Activated CD4-positive, alpha-beta T cell treated with anti-CD3 and anti-CD28 coated beads, Interleukin-2, amount 50 U/mL, for 24 hours (primary cell): ENCODE measurements at places on chromosomes 11 and 22.

GRCh38 chr11:61512435-61512834, 3.9 kb downstream of the LRRC10B start:
- no peak for DNase-seq

- no peak for DNase-seq
These were observed 58.1 kb downstream of the GGTLC2 start for GRCh38 chr22:22702237-22703202.

- DNase-seq: no peak
These were observed 10.1 kb downstream of the ATP5MG start for GRCh38 chr11:118411530-118411929.

DNA sequence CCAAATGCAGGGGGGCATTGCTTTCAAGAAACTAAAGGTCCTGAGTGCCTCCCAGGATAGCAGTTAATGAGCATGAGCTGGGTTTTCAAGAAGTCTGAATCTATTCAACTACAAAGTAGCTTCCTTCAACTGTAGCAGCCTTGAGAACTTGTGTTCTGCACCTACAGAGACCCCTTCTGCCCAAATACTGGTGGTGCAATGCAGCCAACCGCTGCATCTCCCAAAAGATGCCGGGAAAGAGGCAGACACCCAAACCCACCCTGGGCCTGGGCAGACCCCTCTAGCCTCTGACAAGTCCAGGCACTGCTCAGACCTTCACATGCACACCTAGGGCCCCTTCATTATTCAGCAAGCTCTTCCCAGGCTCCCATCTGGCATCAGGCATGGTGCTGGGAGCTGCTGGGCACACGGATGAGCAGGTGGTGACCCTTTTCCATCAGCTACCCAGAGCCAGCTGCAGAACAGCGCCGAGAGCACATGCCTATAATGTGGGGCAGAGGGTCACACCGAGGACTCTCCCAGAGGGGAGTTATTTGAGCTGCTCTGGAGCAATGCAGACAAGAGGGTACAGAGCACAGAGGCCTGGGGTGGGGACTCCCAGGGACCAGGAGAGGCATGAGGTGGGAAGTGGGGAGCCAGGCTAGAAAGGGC, 44.9 kb upstream of the ETS1 start:
- DNase-seq: no peak

DNA sequence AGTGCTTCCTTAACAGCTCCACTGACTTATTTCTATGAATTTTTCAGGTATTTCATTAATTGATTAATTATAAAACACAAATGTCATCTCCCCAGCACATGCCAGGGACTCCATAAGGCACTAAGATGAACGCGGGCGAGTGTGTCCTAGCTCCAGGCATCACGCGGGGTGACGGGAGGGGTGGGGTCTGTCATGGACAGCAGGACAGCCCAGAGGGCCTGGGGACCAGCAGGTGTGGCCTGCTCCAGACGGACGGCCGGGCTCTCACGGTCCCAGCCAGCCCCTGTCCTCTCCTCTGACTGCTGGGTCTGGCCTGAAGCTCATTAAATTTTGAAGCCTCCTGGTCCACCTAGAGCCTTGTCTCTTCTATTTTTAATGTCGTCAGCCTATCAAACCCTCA, 531.1 kb downstream of the BRD1 start:
- DNase-seq: no peak

DNA sequence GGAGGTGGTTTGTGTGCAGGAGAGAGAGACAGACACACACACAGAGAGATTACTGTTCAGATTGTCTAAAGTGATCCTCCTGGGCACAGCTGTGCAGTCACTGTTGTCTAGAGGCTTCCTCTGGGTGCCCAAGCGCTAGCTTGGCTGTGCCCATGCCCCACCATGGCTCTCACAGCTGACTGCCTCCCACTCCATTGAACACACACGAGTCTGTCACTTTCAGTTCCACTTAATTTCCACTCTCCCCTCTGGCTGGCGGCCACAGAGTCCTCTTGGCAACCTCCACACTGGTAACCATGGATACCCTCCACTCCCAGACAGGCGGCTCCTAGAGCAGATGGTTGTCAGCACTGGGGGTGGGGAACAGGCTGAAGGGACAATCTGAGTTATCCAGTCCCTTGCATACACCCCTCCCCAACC, 29.1 kb downstream of the MAP6 start:
- DNase-seq: no peak
